ENCODE measurements at places on chromosomes 1 and 21. TPM values are rescaled to one million over a fixed set of nuclear protein-coding genes. Genes with fewer than 3 reads are reported as not detected.

DNA sequence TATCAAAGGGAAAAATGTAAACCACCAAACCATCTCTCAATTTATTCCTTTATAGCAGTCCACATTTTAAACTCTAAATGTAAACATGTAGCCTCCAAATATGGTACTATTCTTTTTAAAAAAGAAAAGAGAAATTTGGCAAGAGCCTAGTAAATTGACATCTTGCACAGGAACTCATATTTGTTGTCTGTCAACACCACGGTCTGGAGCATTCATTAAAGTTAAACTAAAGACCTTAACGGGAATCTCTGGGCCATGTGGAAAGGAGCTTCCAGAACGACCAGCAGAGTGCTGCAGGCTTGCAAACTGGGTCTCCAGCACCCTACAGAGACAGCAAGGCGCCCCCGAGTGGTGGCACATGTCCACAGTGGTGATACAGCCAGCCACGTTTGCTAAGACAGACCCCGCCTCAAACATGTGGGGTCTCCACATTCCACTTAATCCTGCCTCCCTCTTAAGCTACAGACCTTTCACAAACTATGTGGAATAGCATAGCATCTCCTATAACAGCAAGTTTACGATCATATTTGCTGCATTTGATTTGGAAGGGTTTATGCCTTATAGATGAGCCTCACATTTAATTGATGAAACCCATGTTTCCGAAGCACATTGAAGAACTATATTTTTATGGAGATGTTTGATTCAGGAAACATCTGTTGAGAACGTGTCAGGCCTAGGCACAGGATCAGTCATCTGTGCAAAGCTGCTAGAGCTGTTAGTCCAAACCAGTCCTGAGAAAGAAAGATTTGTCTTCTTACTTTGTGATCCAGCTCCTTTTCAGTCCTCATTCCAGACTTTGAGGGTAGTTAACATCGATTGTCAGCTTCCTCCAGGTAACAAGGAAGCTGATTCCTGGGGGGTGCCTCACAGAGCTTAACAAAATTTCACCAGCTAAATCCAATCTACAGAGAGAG lies 96.4 kb upstream of the BACE2 start:
- DNase-seq, result no peak

The TADA1 gene
- 7.3 TPM for total RNA-seq

- no peak for DNase-seq
These were observed 17.8 kb downstream of the GNG12 start for GRCh38 chr1:67815303-67816094.

- DNase-seq, result no peak
These were observed 25.4 kb downstream of the SLC19A2 start for GRCh38 chr1:169460191-169460833.

DNA sequence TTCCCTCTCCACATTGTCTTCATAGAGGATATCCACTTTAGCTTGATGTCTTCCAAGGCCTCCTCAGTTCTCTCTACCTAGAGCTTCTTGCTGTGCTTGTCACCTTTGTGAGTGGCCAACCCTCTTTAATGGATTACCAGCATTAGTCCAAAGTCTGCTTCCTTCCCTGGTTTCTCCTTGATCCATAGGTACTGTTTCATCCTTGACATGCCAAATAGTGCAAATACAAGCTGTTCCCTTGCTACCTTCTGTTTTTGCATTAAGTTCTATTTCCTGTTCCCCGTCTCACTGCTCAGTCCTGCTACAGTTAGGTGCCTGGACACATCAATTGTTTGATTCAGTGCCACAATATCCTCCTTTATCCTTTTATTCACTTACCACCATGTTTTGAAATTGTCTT lies 19.2 kb downstream of the MAST2 start:
- DNase-seq, result no peak

- DNase-seq, result no peak
These were observed 8.7 kb downstream of the UBE2G2 start for GRCh38 chr21:44792702-44793591.

GRCh38 chr1:164803366-164803765 lies 244.4 kb downstream of the PBX1 start:
- no peak for DNase-seq

The CACNA1E gene
- not detected for total RNA-seq

DNA sequence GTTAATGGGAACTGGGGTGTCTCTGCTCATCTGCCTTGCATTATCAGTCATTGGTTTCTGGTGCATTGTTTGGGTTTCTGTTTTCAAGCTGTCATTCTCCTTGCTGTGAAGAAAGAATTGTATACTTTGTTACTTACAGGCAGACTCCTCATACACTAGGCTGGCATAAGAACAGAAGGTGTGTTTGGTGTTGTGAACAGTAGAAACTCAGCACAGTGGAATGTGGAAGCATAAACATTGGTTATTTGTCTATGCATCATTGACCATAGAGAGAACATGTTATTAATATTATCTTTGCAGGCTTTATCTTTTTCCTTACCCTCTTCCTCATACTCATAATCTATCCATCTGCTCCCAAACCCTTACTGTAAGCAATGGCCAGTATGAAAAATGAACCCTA lies 18.2 kb downstream of the C1orf87 start:
- DNase-seq, result no peak

DNA sequence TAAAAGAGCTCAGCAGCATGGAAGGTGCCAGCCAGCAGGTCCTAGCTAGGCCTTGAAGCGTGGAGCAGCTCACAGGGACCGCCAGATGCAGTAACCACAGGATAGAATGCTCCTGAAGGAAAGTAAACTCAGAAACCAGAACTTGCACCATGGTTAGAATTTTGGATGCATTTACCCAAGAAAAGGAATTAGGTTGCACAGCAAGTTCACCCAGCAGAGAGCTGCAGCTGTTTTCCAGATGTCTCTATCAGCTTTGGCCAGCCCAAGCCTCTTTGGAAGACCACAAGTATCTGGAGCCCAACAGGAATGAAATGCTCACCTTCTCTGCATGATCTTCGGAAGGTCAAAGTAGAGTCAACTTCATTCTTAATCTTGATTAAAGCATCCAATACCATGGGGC lies 21.0 kb upstream of the ATP13A2 start:
- no peak for DNase-seq

The MFAP2 gene
- total RNA-seq, result 133 TPM

The LYPLA2 gene
- total RNA-seq, result 123 TPM

The SLC44A3 gene
- 1.5 TPM for total RNA-seq

The MIXL1 gene
- 0.10 TPM for total RNA-seq

The RPE65 gene
- total RNA-seq, result not detected

- DNase-seq, result no peak
These were observed 151.6 kb downstream of the TOMM20 start for GRCh38 chr1:234976861-234977680.

- no peak for DNase-seq
These were observed 17.3 kb upstream of the C1orf159 start for GRCh38 chr1:1132956-1133750.

GRCh38 chr1:199954699-199955098 lies 72.8 kb upstream of the NR5A2 start:
- no peak for DNase-seq

The ZRANB2 gene
- 41.7 TPM for total RNA-seq

The MAP3K7CL gene
- 9.9 TPM for total RNA-seq

- no peak for DNase-seq
These were observed 788 bp upstream of the EDEM3 start for GRCh38 chr1:184755226-184756065.

The ADORA1 gene
- 8.6 TPM for total RNA-seq

The TMEM82 gene
- total RNA-seq, result not detected

- no peak for DNase-seq
These were observed 23.4 kb upstream of the TSHB start for GRCh38 chr1:115006191-115006590.

GRCh38 chr1:29356663-29357062 lies 120.3 kb downstream of the PTPRU start:
- no peak for DNase-seq

The FAM43B gene
- 0.10 TPM for total RNA-seq

The LORICRIN gene
- not detected for total RNA-seq

GRCh38 chr1:27570356-27570755 lies 33.6 kb downstream of the AHDC1 start:
- DNase-seq, result no peak

The TEX50 gene
- total RNA-seq, result not detected

The CADM3 gene
- not detected for total RNA-seq

DNA sequence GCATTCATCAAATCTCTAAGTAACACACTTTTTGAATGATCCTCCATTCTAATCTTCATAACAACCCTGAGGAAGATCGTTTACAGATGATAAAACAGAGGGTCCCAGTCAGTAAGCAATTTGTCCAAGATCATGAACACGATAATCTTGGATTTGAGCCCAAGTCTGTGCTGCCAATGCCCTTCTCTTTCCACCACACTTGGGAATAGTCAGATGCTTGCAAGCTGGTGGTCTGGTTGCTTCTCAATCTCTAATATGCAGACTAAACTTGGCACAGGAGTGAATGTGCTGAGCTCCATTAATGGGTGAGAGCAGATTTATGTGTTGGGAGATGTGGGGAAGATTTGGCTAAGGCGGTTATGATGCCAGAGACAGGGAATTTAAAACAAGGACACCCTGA lies 430.6 kb upstream of the DAB1 start:
- no peak for DNase-seq

The OVAAL gene
- 0.24 TPM for total RNA-seq

The GJC2 gene
- 0.53 TPM for total RNA-seq

The TNFRSF14 gene
- 86.1 TPM for total RNA-seq

The LEFTY1 gene
- total RNA-seq, result not detected

DNA sequence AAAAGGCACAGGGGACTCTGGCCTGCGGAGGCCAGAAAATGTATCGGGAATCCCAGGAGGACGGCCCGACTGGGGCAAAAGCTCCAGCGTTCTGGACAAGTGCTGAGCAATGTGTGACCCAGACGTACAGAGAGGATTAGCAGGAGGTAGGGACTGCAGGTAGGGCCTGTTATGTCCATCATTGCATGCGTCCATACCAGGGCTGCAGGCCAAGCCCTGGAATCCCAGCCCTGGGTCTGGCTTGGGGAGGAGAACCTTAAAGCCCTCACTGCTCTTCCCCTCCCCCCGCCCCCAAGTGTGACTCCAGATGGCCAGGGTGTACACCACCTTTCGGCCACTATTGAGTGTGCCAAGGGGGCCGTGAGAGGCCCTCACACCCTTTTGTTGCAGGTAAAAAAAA lies 2.0 kb downstream of the RNF207 start:
- DNase-seq, result no peak

GRCh38 chr1:60160141-60160540 lies 86.6 kb upstream of the C1orf87 start:
- no peak for DNase-seq

GRCh38 chr1:63843010-63843409 lies 69.2 kb downstream of the ROR1 start:
- DNase-seq, result no peak

DNA sequence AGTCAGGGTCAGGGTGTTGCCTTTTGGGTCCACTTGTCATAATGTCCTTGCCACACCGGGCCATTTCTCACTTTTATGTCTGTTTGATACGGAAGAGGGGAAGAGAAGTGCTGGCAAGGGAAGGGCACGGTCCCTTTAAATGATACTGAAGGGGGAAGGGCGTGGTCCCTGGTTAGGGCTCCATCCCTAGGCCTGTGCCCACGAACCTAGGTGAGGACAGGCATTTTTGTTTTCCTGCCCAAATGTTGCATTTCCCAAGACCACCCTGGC lies 25.2 kb downstream of the B3GALT5 start:
- no peak for DNase-seq

The FAM72D gene
- 0.48 TPM for total RNA-seq

GRCh38 chr1:53551428-53551995 lies 92.3 kb downstream of the DMRTB1 start:
- DNase-seq, result no peak

- DNase-seq, result no peak
These were observed 842 bp upstream of the ZC3H12A start for GRCh38 chr1:37473431-37474045.

The RNF186 gene
- total RNA-seq, result not detected

Measured in glomerular endothelial cell (primary cell).